ENCODE measurements at places on chromosomes 5 and 9.

GRCh38 chr5:62139741-62140140 lies 166.3 kb upstream of the KIF2A start:
- no peak for DNase-seq

- DNase-seq, result no peak
Observed at GRCh38 chr9:83062651-83063527, at the start of gene RASEF. TSS of gene RASEF (minus strand) at chr9:83063142. CDS start at chr9:83062867, 275 bp downstream.

- DNase-seq, result no peak
Observed at GRCh38 chr5:102153003-102153759, 142.9 kb downstream of the SLCO4C1 start.

DNA sequence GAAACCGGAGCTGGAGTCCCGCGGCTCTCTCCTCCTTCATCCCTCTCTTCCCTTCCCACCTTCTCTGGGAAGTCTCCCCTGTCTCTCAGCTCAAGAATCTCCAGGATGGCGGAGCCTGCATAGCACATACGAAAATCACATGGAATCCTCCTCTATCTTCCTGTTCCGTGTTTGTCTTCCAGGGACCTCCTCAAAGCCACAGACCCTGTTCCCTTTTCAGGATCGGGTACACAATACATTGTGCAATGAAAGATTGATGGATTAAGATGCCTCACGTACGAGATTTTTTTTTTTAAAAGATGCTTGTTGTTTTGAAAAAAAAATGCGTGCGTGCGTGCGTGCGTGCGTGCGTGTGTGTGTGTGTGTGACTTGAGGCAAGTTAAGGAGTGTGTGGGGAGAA lies 46.6 kb upstream of the OLFM1 start:
- DNase-seq, result no peak

GRCh38 chr5:135376961-135377624 lies 21.9 kb downstream of the MACROH2A1 start:
- DNase-seq, result peak; percentile 48

- DNase-seq, result no peak
Observed at GRCh38 chr5:128213340-128213739, 129.8 kb downstream of the SLC12A2 start.

GRCh38 chr9:875119-875962 lies 33.8 kb downstream of the DMRT1 start:
- DNase-seq, result no peak

GRCh38 chr9:36798350-36799065 lies 225.8 kb downstream of the MELK start:
- DNase-seq, result peak; percentile 41

DNA sequence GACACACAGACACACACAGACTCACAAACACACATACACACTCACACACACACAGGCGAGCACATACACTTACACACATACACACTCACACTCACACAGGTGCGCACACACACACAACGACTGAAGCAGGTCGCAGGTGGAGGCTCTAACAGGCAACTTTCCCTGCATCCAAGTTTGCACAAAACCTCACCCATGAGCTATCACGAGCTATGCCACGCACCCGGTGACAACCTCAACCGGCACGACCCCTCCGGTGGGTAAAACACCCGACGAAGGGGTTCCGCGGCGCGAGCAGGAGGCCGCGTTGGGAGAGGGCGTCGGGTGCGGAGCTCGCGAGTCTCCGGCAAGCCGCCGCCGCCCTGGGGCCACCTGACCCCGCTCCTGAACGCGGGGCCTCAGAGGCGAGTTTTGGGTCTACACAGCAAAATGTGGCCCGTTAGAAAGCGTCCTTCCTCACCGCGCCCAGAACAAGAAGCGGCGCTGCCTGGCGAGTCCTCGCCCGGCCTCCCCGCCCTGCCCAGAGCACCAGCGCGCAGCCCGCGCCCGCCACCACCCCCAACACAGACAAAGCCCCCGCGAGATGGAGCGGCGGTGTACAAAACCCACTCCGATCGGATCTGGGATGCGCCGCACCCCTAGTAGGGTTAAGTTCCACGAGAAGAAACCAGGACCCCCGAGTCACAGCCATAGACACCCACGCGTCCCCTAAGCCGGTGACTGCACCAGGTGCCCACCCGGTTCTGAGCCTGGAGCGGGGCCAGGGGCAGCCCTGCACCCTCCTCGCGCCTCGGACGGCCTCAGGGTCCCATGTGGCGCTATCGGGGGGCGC lies 665 bp downstream of the SLC6A3 start:
- no peak for DNase-seq

DNA sequence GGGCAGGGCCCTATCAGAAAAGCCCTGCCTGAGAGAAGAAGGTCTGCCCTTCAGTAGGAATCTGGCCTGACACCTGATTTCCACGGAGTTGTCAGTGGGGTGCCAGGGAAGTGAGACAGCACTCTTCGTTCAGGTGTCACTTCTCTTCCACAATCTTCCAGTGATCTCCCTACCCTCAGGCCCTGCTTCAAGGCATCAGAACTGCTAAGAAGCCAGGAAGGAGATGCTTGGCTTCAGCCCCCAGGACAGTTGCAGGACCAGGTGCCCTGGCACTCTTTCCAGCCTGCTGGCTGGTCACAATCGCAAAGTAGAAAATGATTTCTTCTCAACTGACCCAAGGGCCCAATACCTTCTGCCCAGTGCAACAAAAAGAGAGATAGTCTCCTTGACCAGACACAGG lies 50.3 kb downstream of the SPOCK1 start:
- no peak for DNase-seq

DNA sequence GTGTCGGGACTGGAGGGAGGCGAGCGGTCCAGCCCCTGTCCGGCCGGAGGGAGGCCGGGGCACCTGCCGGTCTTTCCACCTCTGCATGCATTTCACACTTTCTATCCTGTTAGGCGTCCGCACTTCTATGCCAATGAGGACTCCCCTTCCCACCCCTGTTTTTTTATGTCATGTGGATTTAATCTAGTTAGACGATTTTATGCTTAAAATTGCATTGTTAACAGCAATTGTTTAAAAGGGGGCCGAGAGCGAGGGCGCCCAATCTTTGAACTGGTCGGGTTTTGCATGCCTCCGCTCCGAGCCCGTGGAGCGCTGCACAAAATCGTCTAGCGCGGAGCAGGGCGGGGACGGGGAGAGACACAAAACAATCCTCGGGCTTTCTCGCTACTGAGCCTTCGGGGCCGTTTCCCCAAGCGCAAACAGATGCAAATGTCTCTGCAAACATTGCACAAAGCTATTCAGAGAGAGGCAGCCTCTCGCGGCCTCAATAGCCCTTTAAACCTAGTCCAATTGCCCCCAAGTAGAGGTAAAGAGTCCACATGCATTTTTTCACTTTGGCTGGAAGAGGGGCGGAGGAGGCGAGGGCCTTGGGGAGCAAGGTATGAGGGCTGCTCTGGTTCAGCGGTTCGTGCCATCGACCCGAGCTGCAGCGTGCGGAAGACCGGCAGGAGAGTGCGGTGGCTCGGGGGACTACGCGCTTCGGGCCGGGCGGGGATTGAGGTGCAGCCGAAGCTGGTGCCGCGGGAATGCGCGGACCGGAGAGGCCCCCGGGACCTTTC lies 37.5 kb upstream of the TIFAB start:
- DNase-seq, result no peak

- DNase-seq, result no peak
Observed at GRCh38 chr9:13267743-13268142, 11.7 kb downstream of the MPDZ start.

GRCh38 chr5:127275641-127276193 lies 14.9 kb upstream of the MEGF10 start:
- DNase-seq, result no peak

- no peak for DNase-seq
Observed at GRCh38 chr9:136014147-136014923, 53.2 kb upstream of the UBAC1 start.

DNA sequence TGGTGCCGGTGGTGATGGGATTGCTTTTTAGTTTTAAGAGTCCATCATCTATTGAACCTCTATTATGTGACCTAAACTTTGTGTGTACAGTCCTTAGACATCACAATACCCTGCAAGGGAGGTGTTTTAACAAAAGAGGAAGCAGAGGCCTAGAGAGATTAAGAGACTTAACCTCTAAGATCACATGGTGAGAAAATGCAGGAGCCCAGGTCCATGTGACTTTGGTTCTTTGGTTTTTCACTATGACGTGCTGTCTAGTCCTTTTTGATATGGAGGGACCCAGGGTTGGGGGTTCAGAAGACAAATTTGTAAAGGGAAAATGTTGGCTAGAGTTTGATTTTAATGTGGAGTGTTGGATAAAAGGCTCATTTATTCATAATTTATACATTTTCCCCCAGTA lies 34.1 kb upstream of the TRMT10B start:
- DNase-seq, result no peak

GRCh38 chr9:137772281-137772873 lies 105.2 kb upstream of the CACNA1B start:
- no peak for DNase-seq

GRCh38 chr5:106167766-106168165 lies 1503.0 kb downstream of the EFNA5 start:
- no peak for DNase-seq

DNA sequence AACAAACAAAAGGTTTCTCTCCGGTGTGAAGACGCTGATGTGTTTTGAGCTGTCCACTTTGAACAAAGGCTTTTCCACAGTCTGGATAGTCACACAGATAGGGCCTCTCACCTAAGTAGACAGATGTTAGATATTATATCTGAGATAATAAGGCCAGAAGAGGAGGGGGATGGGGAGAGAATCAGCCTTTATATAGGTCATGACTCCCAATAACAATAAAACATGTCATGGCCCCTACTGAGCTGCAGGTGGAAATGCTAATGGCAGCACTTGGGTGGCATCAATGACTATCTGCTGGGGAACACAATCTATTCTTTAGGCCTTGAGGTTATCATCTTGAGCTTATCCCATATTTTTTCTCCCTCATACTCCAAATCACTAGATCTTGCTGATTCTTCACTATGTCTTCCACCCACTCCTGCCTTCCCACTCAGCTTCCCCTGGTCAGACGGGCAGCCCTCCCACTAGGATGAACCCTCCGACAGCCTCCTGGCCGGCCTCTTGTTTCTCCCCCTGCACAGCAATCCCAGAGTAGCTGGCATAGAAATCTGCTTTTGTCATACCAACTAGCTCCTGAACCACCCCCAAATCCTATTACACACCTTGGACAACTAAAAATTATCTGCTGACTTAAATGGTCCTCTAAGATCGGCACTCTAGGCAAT lies 11.5 kb upstream of the SLC35D2 start:
- DNase-seq, result no peak

GRCh38 chr9:22214021-22214420 lies 204.9 kb upstream of the CDKN2B start:
- no peak for DNase-seq

- no peak for DNase-seq
Observed at GRCh38 chr9:122207096-122207495, 21.7 kb downstream of the LHX6 start.

GRCh38 chr9:16213781-16214515 lies 656.5 kb downstream of the BNC2 start:
- DNase-seq, result no peak

GRCh38 chr5:63233911-63234310 lies 655.3 kb downstream of the LRRC70 start:
- DNase-seq, result no peak

DNA sequence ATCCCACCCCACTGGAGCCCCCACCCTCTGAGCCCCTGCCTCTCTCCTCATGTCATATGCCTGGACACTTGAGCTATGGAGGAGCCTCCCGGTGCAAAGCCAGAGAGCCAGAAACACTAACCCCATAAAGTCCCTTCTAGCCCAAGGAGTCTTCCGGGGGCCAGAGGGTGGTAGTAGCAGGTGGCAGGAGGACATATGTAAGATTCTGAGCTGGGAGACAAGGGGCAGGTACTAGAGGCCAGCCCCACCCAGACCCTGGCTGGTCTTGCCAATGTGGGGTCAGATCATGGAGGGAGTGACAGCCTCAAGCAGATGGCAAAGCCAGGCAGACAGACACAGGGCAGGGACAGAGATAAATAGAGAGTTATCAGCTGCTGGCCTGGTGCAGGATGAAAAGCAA lies 63.4 kb downstream of the PSD2 start:
- DNase-seq, result no peak

DNA sequence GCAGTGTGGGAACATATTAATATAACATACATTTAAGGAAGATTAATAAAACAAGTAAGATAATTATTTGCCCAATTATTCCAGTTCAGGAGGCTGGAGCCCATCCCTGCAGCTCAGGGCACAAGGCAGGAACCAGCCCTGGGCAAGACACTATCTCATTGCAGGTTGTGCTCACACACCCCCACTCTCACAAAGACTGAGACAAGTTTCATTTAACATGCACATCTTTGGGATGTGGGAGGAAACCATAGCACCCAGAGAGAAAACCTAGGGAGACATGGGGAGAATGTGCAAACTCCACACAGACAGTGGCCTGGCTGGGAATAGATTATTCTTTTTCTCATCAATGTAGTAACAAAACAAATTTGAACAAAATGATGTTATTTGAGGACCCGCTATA lies 279.1 kb downstream of the MCTP1 start:
- no peak for DNase-seq

- DNase-seq, result no peak
Observed at GRCh38 chr9:130994135-130995085, 14.6 kb upstream of the LAMC3 start.

DNA sequence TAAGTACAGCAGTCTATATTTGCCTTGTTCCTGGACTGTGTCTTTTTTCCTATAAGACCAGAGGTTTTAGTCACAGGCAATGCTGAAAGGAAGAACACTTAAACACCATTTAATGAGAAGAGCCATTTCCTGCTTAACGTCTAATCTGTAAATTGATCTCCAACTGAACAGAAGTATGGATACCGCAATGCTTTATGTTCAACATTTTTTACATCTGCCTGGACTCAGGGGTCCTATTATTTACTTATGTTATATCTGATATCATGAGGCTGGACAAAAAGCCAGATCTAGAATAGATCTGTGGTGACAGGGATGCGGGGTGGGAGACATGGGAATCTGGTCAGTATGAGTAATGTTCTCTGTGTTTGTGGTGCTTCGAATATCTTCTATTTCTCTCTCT lies 334.6 kb upstream of the MPDZ start:
- DNase-seq, result no peak

GRCh38 chr9:37301042-37301853 lies 121.2 kb upstream of the GRHPR start:
- DNase-seq, result no peak

DNA sequence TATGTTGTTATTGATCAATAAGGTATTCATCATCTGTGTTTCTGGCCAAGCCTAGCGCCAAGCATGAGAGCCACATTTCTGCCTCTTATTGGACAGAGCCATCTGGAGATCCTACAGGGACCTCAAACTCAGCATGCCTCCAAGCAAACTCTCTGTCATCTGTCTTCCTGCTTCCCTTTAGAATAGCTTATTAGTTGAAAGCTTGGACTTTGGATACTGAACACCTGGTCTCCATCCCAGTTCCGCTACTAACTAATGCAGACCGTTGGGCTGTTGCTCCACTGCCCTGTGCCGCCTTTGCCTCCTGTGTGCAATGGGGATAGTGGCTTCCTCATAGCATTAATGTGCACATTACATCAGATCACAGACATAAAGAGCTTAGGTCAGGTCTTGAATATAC lies 65.5 kb downstream of the MAP1B start:
- no peak for DNase-seq

- no peak for DNase-seq
Observed at GRCh38 chr5:151083081-151083676, 2.3 kb upstream of the TNIP1 start.

GRCh38 chr9:72415163-72415562 lies 50.2 kb upstream of the ZFAND5 start:
- no peak for DNase-seq

Data from GM12891 (cell line).